Stimulated activated CD8-positive, alpha-beta memory T cell treated with anti-CD3 and anti-CD28 coated beads, Interleukin-4, amount 100 ng/mL, for 1 hour (primary cell): ENCODE measurements at places on chromosomes 3 and 15.

DNA sequence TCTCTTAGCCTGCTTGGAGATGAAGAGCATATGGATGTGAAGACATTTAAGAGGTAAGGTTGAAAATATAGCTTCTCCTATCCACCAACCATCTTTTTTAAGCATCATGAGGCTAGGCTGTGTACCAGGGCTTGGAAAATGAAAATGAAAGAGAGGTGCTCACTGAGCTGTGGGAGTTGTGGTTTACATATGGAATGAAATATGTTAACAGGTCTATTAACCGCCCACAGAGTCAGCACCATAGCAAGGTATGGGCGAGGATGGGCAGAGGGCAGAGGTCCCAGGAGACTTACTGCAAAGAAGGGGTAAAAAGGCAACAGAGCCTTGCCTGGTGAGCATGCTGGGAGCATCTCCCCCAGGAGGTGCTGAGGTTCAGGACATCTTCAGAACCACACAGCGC, 273.1 kb downstream of the GABRG3 start:
- DNase-seq: no peak

GRCh38 chr15:75023872-75024636, 664 bp downstream of the PPCDC start:
- no peak for DNase-seq

- no peak for DNase-seq
Measured at GRCh38 chr3:8406479-8406878, 95.1 kb upstream of the LMCD1 start.

DNA sequence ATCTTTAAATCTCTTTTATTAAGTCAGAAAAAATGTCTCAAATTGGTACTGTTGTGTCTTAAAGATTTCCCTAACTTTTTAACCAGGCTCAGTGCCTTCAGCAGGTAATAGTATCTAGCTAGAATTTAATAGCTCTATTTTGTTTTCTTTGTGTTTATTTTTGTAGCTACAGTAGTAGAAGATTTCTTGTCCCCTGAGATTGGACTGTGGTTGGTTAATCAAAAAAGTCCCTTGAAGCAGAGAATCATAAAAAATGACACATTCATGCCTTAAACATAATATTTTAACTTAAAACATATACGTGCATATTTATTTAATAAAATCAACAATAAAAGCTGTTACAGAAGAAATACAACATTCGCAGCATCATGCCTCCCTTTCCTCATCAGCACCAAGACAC, 102.8 kb downstream of the EEFSEC start:
- DNase-seq: no peak
